ENCODE measurements at places on chromosomes 2 and 18.

DNA sequence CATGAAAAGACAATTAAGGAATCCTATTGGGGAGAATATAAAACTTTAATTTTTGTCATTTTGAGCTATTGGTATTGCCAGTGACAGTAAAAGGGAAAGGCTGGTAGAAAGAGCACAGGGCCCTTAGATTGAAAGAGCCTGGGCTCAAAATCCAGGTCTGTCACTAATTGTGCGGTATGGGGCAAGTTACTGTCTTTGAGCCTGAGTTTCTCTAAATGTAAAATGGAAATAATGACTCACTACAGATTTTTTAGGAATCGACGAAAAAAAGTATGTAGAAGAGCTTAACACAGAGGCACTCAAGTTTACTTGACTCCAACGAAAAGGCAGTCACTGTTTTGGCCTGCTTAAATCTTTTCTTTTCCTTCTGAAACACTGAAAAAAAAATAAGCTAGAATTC lies 7.0 kb downstream of the NDUFV2 start:
- no peak for DNase-seq

DNA sequence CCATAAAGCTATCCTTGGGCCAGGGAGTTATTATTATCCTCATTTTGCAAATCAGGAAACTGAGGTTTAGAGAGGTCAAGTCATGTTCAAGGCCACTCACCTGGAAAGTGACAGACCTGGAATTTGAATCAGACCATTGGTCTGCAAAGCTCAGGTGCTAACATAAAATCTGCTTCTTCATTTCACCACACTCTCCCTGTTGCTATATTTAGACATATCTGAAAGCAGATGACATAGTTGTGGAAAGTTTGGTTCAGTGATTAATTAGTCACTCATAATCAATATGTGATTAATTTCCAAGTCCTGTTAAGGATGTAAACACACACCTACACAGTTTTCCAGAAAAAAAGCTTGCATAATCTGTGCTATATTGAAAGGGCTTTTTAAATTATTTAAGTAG lies 57.4 kb downstream of the LINC00305 start:
- DNase-seq, result no peak

DNA sequence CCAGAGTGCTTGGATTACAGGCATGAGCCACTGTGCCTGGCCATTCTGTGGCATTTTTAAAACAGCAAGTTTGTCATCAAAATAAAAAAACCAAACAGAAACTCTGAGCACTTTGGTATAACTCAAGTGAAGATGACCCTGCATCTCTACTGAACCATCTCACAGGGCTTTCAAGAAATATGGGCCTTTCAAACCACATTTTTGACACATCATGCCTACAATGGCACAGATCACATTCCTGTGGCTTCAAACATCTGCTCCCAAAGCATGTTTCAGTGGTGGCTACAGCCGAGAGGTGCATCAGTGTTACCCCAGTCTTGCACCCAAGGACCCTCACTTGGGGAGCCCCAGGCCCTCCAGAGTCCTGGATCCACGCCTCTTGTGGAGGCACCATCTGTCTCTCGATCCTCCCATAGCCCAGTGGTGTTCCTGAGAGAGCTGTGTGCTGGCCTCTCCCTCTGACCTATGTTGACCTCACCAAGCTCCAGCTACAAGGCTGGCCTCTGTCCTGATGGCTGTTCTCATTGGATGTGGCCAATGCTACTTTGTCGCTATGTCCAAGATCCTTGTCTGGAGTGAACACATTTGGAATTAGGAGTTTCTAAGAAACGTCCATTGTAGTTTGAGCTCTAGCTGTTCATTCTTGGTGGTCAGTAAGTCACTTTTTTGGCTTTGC lies 55.2 kb upstream of the RALBP1 start:
- no peak for DNase-seq

DNA sequence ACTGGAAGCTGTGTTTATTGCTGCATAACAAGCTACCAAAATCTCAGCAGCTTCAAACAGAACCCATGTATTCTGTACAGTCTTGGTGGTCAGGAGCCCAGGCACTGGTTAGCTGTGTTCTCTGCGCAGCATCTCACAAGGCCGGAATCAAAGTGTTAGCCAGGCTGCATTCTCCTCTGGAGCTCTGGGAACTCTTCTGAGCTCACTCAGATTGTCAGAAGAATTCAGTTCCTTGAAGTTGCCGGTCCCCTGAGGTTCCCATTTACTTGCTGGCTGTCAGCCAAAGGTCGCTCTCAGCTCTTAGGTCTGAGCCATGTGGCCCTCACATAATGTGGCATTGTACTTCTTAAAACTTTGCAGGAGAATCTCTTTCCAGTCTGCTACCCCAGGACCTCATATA lies 123.6 kb upstream of the SMIM21 start:
- DNase-seq, result no peak

GRCh38 chr2:151325581-151326095 lies 31.8 kb upstream of the TNFAIP6 start:
- DNase-seq, result no peak

- no peak for DNase-seq
These were observed 14.8 kb upstream of the SMAD2 start for GRCh38 chr18:47944972-47945852.

DNA sequence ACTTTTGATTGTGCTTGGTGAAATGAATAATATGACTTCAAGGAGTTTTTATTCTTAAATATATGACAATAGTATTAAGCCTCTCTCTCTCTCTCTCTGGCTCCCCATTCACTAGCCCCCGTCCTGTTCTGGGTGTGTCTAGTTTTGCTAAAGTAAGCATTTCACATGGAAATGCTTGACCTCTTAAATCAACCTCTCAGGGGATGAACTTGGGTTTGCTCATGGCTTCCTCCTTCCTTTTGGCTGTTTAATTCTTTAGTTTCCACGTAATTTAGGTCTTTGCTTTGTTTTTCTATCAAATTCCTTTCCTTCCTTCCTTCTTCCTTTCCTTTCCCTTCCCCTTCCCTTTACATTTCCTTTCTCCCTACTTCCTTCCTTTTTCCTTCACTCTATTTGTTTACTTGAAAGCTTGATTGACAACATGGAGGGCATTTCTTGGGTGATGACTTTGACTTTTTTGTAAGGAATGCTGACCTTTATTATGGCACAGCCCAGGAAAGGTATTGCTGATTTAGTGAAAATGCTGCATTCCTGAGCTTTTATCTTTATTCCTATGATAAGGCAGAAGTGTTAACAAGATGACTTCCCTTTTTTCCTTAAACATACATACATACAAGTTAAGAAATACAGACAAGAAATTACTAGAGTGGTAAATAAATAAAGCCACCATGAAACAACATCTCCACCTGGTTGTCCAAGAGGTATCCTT lies 3.6 kb downstream of the DPP4 start:
- no peak for DNase-seq

- DNase-seq, result no peak
These were observed 257.7 kb upstream of the AGAP1 start for GRCh38 chr2:235235977-235236767.

Data from left forelimb (tissue), 1 donor.